NCI-H460 (cell line): ENCODE measurements at places on chromosomes 5 and 9. TPM values are rescaled to one million over a fixed set of nuclear protein-coding genes. Genes with fewer than 3 reads are reported as not detected.

Gene ADRA1B
- 0.12 and 0.17 TPM in 2 replicates for total RNA-seq

Gene KIF24
- 2.4 and 2.5 TPM in 2 replicates for total RNA-seq

Gene PCA3
- not detected in 2 replicates for total RNA-seq

Gene PCDHB16
- total RNA-seq = 0.32 and 0.69 TPM in 2 replicates

Gene PCDHGB6
- total RNA-seq = 0.55 and 0.62 TPM in 2 replicates

Gene TOR4A
- total RNA-seq = 30.5 and 32.0 TPM in 2 replicates

Gene HSPB3
- total RNA-seq = not detected in 2 replicates

Gene PCDHGA10
- total RNA-seq = 5.1 TPM in 2 replicates

Gene CDH12
- not detected in 2 replicates for total RNA-seq

Gene DMAC1
- total RNA-seq = 13.8 and 16.5 TPM in 2 replicates

Gene AQP7
- total RNA-seq = not detected in 2 replicates

Gene SLCO4C1
- total RNA-seq = 0.03 and 0.05 TPM in 2 replicates

Gene PDLIM4
- total RNA-seq = not detected in 2 replicates

Gene TRIM7
- 46.8 and 54.3 TPM in 2 replicates for total RNA-seq

Gene SLC46A2
- total RNA-seq = not detected in 2 replicates

Gene C9orf72
- 30.1 and 38.3 TPM in 2 replicates for total RNA-seq

Gene CDKN2A
- total RNA-seq = not detected in 2 replicates

Gene PPP3R2
- total RNA-seq = not detected in 2 replicates

Gene ZFP2
- total RNA-seq = 0.26 and 0.35 TPM in 2 replicates

Gene FIBCD1
- 14.3 and 14.6 TPM in 2 replicates for total RNA-seq

Gene AP3B1
- 53.8 and 66.3 TPM in 2 replicates for total RNA-seq

Gene PHF24
- total RNA-seq = not detected in 2 replicates

Gene INSL4
- 3.3 and 4.6 TPM in 2 replicates for total RNA-seq

Gene CER1
- total RNA-seq = not detected in 2 replicates

Gene CDHR2
- not detected in 2 replicates for total RNA-seq

Gene LCP2
- total RNA-seq = not detected in 2 replicates

Gene SARDH
- total RNA-seq = 0.07 TPM in 1 of 2 replicates, not detected in the other

Gene GRXCR2
- not detected in 2 replicates for total RNA-seq

Gene OBP2A
- total RNA-seq = not detected in 2 replicates

Gene OTP
- not detected in 2 replicates for total RNA-seq

Gene IRGM
- not detected in 2 replicates for total RNA-seq

Gene ARSI
- total RNA-seq = 0.06 and 0.22 TPM in 2 replicates

Gene BHMT
- not detected in 2 replicates for total RNA-seq

Gene ARRDC3
- total RNA-seq = 31.4 and 38.4 TPM in 2 replicates

Gene DOCK2
- 0.79 and 0.87 TPM in 2 replicates for total RNA-seq

Gene NEUROG1
- total RNA-seq = not detected in 2 replicates

Gene LHFPL2
- 8.4 and 8.6 TPM in 2 replicates for total RNA-seq
